Activated CD8-positive, alpha-beta memory T cell treated with anti-CD3 and anti-CD28 coated beads for 1 hour (primary cell): ENCODE measurements at places on chromosomes 6 and 20.

DNA sequence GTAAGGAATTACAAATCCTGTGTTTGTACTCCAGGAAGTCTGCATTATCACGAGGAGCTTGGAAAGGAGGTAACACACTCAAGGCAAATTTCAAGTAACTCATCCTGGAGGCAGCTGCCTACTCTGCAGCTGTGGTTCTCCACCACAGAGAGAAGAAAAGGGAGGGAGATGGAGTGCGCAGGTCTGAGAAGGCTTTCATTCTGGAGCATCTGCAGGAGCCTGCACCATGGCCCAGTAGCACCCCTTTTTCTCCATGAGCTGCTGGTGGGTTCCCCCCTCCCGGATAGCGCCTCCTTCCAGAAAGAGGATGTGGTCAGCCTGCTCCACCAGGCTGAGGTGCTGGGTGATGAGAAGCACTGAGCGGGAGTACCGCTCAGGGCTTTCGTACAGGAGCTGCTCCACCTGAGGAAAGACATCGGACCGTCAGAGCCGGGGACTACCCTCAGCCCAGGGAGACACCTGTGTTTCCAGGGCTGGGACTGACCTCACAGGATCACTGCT lies 1.6 kb upstream of the PSMB8 start:
- DNase-seq = no peak

- DNase-seq = no peak
These were observed 946.2 kb downstream of the KIF16B start for GRCh38 chr20:15627089-15627488.

DNA sequence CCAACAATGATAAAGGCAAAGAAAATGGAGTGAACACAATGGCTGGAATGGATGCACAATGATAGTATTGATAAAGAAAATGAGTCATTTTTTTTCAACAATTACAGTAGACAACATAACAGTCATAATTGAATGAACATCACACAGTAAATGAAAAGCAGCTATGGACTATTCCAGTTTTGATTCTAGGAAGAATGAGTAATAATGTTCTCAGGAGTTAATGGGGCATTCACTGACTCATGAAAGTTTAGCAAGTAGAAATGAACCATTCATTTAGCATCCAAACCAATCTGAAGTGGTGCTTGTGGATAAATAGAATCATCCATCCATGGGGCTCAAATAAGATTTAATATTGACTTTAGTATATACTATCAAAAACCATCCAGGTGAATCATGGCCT lies 1029.5 kb upstream of the GJE1 start:
- DNase-seq = no peak

DNA sequence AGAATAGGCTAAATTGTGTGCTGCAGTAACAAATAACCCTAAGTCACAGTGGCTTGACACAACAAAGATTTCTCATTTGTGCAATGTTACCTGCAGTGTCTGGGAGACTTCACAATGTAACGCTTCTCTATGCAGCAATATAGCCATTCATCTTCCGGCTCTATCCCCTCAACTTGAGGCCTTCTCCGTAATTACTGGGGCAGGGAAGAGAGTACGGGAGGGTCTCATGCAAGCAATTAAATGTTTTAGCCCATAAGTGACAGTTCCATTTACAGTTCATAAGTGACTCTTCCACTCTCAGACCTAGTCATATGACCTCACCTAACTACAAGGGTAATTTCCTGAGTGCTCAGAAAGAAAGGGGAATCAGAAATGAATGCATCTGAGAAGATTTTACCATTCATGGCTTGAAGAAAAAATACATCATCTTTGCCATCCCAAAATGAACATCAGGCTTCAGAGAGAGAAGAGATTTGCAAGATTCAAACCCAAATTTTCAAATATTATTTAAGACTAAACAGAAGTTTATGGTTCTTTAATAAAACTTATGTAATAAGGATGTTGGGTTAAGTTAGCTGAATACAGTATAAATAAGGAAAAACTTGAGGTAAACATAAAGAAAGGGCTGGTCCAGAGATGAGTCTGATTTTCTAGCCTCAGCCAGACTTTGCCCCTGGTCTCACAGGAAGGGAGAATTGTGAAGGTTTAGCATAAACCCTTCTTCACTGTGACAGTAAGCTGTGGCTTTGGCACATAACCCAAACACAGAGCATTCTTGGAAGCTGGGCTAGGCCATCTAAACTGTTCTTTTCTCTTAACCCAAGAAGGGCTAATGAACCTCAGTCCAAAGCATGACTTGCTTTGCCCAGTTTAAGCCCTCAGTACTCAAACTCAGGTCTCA lies 13.3 kb downstream of the GPR6 start:
- no peak for DNase-seq

DNA sequence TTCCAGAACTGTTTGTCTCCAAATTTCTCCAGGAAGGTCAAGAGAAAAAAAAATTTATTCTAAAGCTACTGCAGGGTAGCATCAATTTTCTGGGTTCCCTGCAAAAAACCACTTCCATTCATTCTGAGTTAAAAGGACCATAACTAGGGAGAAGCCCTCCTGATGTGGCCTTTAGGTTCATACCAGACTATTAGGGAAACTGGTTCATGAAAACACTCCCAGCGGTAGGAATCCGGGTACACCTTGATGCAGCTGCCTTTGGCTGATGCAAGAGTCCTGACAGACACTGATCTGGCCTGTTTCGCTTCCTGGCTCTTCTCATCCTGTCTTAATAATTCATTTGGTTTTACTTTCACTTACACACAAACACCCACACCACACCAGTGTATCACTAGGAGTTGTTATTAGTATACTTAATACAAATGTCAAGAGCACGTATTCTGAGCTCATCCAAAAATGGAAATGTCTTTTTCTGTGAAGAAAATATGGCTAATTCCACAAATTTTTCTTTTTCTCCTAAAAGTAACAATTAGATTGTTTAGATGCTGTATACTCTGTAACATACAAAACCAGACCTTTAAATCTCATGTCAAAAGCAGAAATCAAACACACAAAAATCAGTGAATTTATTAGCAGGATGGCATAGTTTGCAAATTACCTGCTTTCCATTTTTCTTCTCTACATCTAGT lies 38.4 kb upstream of the ARHGAP18 start:
- no peak for DNase-seq

DNA sequence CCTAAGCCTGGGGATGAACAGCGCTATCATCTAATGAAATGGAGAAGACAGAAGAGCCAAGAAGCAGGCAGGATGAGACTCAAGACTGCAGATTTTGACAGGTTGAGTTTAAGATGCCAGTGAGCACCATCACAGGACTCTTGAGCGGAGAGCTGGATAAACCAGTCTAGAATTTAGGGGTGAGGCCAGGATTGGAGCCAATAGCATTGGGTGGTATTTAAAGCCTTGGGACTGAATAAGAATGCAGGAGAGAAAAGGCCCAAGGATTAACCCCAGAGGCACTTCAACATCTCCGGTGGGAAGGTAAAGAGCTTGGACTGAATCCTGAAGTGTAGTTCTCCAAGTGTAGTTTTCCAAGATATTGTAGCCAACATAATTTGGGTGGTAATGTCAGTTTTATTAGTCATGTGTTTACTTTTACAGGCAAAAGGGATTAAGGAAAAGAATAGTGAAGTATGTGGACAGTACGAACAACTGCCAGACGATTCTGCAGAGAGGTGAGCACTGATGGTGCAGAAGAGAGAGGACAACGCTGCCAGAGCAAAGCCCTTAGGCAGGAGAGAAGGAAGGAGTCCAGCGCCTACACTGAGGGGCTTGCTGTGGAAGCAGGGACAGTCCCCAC lies 85.2 kb downstream of the DTNBP1 start:
- no peak for DNase-seq

DNA sequence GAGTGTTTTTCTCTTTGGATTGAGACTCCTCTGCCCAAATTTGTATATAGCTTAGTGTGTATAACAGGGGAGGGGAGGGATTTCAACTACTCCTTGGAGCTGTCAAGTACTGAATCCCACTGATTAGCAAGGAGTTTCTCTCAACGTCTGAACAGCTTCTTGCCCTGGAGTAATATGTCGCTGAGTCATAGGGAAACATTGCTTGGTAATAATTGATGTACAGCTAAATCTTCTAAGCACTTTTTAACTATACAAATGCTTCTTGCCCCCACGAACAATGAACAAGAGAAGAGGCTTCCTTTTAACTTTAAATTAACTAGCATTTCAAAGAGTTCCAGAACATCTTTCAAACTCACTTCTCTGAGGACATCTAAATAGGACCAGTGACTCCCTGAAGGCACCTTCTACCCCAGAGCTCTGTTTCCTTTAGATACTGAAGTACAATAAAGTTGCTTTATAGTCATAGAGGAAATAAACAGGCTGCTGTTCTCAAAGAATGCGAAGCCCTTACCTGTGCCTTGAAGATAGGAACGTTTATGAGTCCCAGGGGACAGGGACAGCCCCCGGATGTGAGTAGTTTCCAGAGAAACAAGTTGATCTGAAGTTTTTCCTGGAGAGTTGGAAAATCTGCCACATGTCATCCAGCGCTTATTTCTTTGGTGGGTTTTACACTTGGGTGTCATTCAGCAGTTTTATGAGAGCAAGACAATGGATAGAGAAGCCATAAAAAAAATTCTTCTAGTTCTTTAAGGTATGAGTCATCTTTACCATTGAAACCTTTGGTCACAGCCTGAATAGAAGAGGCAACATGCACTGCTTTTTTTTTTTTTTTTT lies 462.5 kb upstream of the BTBD3 start:
- no peak for DNase-seq

GRCh38 chr20:31869942-31870725 lies at the start of the genes DUSP15 and TTLL9:
Gene DUSP15 (minus strand): TSS chr20:31870527. CDS start chr20:31870337, 190 bp downstream.
Gene TTLL9 (plus strand): TSS chr20:31870634. CDS start chr20:31871127, 493 bp downstream.
- no peak for DNase-seq

DNA sequence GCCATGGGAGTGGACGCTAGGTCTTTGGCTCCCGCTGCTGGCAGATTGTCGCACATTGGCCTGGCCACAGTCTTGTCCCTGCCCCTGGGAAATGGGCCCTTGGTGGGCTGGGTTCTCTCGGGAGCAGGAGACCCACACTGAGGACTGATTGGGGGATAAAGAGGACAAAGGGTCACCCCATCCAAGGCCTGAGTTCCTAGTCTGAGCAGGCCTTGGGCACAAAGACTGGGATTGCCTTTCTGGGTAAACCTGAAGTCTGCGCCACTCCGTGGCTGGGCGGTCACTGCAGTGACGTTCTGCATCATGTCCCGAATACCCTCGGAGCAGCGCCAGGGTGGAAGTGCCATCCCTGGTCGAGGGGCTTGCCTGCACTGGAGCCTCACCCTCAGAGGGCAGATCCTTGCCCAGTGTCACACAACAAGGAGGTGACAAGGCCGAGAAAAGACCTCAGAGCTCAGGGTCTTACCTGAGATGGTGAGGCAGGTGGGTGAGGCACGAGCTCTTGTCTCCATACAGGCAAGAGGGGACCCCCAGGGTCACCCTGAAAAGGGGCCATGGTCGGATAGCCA lies 36.1 kb upstream of the ZBP1 start:
- no peak for DNase-seq

- no peak for DNase-seq
These were observed 38.6 kb downstream of the MYLK4 start for GRCh38 chr6:2712102-2712501.

DNA sequence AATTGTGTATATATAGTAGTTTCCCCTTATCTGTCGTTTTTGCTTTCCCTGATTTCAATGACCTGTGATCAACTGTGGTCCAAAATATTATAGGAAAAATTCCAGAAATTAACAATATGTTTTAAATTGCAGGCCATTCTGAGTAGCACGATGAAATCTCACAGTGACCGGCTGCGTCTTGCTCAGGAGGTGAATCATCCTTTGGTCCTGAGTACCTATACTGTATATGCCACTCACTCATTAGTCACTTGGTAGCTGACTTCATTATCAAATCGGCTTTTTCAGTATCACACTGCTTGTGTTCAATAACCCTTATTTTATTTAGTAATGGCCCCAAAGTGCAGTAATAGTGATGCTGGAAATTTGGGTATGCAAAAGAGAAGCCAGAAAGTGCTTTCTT lies 728.3 kb upstream of the EYS start:
- DNase-seq = no peak

DNA sequence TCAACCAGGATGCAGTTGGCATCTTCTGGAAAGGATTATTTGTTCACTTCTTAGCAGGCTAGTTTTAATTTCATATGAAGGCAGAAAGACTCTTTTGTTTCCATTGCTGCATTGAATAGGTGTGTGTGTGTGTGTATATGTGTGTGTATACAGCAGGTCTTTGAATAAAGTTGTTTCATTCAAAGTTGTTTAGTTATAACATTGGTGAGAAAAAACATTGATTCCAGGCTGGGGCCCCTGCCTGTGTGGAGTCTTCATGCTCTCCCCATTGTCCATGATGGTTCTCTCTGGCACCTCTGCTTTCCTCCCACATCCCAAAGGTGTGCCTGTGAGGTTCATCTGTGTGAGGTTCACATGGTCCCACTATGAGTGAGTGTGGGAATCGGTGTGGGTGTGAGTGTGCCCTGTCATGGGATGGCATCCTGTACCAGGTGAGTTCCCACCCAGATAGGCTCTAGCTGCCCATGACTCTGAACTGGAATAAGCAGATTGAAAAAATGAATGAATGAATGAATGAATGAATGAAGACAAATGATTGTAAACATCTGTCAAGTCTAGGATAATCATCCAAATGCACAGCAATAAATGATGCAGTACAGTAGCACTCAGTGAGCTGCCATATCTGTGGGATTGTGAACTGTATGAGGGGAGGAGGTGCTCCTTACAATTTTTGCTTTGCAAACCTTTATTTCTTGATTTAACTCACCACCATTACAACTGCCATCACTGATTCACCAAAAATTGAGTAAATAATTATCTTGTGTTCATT lies 156.0 kb downstream of the ADGRG6 start:
- no peak for DNase-seq
